ENCODE measurements at places on chromosomes 3 and 15.

DNA sequence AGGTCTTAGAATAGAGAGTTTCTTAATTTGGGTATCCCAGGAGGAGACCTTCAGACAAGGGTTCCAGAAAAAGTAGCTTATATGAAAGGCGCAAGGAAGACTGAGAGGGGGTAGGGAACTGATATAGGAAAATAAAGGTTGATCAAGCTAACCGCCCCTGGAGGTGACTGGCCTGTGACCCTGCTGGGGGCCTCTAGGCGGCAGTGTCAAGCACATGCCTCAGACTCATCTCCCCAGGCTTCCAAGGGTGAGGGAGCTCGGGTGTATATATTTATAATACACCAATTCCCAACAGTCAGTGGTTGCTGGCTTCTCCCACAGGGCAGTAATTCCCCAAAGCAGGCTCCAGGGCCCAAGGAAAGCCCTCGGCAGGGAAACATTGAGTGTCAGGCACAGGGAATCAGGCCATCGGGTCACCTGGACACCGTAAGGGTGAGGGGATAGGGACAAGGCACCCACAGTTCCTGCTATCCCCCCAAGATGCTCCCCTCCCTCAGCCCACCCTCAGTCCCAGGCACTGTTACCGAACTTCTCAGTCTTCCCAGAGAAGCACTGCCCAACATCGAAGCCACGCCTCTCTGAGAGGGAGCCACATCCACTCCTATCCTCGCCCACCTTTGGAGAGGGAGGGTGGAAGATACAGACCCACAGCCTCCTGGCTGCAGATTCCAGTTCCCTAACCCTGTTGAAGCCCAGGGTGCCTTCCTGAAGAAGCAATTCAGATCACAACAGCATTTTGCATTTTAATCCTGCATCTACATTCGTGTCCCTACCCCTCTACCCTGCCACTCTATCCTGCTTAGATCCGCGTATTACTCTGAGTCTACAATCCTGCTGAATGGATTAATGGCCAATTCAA, 19.5 kb upstream of the CAV3 start:
- DNase-seq: peak; percentile 47

DNA sequence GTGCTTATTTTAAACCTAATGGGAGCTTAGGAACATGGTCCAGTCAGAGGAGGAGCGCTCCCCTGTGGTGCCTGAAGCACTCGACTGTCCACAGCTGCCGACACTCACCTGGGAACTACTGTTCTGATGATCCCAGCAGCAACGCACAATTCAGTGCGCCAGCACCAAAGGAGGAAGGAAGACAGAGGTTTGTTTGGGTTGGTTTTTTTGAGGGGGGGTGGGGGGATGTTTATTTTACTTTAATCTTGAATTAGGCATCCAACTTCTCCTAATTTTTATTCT, 48.8 kb upstream of the VGLL4 start:
- DNase-seq: no peak

DNA sequence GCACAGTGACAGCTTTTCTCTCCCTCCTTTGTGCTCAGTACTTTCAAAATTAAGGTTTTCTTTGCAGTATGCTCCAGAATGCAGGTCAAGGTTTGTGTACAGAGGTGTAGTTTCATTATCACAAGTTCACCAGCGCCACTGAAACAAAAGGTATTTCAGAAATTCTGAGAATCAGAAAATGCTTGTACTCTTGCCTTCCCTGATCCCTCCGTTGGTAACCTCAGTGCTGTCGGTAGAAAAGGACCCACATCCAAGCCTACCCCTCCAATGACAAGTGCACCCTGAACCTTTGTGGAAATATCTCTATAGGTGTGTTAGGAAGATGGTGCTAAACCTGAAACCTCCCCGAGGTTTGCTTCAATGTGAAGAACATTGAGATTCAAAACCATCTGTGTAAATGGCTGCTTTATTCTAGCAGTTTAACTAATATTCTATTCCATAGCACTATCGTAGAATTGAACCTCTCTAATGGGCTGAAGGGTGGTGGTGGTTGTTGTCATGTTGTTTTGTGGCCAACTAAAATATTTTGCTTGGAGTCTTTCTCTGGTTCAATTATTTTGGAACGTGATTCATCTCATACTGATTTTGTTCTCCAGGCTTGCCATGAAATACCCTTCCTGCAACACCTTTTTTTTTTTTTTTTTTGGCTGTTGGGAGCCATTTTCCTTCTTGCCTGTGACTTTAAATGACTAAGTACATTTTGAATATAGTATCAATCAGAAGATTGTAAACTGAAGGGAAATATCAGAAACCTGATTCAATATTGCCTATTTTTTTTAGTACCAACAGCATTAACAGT, 20.7 kb downstream of the ZBTB38 start:
- no peak for DNase-seq

GRCh38 chr3:51538459-51539290, at the start of gene RAD54L2:
Gene RAD54L2 (plus strand): TSS chr3:51538719. CDS start chr3:51590421, 51,702 bp downstream.
- peak; percentile 90 for DNase-seq

DNA sequence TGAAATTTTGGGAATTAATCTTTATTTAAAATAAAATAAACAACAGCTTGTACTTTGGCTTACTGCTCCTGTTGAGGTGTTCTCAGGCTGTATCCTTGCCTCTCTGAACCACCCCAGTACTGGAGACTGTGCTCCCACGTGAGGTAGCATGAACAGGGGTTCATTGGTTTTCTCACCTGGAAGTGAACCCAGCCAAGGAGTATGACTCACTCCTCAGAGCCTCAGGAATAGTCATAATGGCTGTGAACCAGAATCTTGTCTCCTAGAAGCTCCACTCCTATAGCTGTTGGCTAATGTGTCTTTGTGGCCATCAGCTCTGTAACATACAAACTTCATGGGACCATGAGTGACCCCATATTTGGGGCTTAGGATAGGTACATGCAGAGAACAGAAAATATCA, 122.5 kb upstream of the ST8SIA2 start:
- DNase-seq: no peak

DNA sequence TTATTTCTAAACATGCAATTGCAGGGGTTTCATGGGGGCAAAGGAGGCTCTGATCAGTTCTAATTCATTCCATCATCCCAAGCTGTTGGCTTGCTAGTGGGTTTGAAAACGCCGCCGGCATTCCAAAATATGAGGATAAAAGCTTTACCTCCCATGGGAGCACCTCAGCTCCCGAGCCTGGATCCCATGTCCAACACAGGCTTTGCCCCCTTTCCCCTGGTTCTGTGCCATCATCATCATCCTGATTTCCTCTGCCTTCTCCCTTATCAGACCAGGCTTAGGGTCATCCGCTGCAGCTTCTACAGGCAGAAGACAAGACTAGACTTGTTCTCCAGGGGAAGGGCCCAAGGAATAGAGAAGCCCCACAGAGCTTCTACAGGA, 25.4 kb downstream of the SH3BP5 start:
- DNase-seq: no peak

DNA sequence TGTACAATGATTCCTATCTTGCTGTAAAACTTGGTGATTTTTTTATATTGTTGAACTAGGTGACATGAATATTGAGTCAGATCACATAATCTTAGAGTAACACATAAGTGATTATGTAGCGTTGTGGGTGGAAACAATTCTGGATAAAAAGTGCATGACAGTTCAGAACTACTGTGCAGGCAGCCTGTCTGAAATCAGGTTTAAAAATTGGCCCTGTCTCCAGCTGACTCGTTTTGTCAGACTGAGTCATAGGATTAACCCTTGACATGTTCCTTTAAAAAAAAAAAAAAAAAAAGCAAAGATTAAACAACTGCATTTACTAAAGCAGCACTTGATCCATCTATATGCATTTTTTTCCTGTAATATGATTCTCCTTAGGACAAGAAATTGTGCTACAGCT, 160.0 kb upstream of the CGNL1 start:
- DNase-seq: no peak

- no peak for DNase-seq
Observed at GRCh38 chr3:16464511-16465148, 48.9 kb downstream of the RFTN1 start.

DNA sequence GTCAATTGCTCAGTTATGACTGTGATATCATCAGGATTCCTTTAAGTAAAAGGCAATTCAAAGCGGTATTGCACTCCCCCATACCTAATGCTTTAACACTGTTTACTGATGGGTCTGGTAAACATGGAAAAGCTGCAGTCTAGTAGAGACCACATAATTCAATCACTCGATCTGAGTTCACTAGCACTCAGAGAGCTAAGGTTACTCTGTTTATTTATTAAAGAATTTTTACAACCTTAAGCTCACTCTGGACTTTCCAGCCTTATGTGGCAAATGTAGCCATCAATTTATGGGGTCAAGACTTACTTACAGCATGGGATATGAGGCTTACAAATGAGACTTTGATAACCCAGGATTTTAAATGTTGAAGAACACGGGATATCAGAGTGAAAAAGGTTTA, 18.4 kb upstream of the CCR2 start:
- no peak for DNase-seq

DNA sequence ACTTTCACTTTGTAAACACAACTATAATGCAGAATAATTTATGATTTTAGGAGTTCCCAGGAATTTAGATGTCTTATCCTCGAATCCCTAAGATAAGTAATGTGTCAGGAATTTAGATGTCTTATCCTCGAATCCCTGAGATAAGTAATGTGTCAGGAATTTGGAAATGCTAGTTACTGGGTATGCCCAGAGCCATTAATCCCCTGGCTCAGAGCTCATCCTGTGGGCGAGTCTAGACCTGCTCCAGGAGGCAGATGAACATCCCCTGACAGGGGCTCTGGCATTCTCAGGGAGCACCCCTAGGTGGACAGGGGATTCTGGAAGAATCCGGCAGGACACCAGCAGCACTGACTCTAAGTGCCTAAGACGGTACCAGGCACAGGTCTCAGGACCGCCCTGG, 163.3 kb downstream of the ARRDC4 start:
- no peak for DNase-seq

DNA sequence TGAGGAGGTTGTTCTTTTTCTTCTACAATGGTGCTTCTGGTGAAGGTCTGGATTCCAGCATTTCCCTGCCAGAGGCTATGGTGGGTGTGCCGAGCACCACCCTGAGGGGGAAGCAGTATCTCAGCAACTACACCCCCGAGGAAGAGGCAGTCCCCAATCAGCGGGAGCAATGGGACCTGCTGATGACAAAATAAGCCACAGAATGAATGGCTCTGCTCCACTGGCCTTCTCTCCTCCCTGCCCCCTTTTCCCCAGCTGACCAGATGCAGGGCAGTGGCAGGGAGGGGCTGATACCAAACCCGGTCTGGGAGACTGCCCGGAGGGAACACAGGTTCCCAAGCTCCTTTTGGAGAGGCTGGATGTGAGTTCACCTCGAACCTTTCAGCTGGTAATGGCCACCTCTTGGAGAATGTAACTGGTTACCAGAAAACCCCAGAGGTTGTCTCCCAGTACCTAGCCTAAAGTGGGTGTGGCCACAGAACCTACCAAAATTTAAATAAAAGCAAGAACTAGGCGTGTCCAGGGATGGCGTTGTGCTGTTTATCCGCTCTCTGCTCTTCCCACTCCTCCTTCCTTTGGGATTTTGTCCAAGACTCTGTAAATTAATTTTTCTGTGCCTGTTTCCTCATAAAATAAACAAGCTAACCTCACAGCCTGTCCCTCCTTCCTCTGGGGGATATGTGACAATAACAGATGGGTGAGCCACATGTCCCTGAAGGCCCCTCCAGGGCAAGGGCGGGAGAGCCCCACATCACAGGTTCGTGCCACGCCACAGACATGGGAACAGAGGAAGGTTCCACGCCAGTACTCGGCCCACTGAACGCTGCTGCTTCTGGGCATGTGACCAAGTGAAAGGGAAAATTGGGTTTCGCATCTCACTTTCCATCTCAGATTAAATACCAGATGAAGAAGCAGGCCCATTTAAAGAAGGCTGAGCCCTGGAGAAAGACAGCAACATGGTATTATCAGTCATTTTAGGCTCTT, 35.1 kb upstream of the SPTBN5 start:
- DNase-seq: peak; percentile 67

DNA sequence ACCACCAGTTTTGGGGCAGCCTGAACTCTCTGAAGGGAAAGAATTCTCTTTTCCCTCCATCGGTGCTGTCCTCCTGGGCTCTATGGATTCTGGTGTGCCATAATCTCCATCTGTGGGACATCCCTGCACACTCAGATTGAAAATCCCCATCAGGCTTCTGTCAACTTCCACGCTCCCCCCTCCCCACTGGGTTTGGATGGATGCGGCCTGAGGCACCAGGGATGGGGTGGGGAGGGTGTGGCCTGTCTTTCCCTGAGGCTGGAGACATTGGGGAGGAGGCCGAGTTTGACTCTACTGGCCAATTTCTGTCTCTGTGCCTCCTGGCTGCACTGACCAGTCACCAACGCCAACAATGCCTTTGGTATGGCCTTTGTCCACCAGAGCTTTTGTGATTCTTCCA, 16.3 kb upstream of the FBLN2 start:
- no peak for DNase-seq

DNA sequence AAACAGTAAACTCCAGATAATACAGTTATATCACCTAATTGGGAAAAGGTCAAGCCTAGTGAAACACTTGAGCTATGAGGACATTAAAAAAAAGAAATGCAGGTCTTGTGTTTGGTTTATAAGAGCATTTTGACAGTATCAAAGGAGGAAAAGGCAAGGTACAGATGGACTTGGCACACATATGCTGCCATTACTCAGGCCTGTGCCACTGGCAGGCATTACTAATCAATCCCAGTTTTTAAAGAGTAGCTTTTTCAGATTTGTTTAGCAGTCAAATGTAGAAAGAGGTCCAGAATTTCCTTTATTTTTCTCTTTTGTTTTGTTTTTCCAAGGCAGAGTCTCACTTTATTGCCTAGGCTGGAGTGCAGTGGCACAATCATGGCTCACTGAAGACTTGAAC, 38.9 kb downstream of the MDFIC2 start:
- DNase-seq: no peak

- no peak for DNase-seq
Observed at GRCh38 chr3:53478921-53479664, 15.3 kb upstream of the CACNA1D start.

DNA sequence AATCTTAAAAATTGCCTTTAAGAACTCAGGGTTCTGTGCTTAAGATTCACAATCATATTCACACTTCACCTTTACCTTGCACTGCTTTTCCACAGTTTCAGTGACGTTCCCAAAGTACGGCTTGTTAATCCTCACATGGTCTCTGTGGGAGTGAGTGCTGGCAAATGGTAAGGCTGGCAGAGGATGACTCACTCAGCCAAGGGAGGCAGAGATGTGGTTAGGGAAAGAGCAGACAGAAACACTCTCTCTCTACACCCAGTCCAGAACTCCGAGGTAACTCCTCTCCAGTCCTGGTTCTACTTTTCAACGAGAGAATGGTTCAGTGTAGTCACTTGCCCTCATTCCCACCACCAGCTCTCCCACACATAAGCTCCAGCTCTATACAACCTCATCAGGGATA, 33.1 kb downstream of the RASGRP1 start:
- DNase-seq: no peak

- no peak for DNase-seq
Observed at GRCh38 chr3:98763076-98763475, at the start of gene ST3GAL6. Gene ST3GAL6 (plus strand): TSS chr3:98763340. CDS start chr3:98768441, 5,101 bp downstream.

DNA sequence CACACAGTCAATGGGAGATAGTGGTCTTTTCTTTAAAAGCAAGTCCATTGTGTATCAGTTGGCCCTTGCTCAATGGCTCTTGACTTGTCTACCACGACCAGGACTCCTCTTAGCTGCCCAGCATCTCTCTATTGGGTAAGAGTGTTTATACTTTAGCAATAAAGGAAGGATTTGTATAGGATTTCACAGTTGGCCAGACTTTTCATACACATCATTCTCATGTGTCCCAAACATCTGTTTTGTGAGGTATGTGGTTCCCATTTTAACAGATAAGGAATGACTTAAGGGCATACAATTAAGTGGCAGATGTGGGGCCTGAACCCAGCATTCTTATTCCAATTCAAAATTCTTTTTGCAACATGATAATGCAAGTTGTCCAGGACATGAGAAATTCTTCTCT, 191.5 kb downstream of the CHST2 start:
- no peak for DNase-seq

All from GM13977 (cell line).